ENCODE measurements at places on chromosomes 4 and X.

DNA sequence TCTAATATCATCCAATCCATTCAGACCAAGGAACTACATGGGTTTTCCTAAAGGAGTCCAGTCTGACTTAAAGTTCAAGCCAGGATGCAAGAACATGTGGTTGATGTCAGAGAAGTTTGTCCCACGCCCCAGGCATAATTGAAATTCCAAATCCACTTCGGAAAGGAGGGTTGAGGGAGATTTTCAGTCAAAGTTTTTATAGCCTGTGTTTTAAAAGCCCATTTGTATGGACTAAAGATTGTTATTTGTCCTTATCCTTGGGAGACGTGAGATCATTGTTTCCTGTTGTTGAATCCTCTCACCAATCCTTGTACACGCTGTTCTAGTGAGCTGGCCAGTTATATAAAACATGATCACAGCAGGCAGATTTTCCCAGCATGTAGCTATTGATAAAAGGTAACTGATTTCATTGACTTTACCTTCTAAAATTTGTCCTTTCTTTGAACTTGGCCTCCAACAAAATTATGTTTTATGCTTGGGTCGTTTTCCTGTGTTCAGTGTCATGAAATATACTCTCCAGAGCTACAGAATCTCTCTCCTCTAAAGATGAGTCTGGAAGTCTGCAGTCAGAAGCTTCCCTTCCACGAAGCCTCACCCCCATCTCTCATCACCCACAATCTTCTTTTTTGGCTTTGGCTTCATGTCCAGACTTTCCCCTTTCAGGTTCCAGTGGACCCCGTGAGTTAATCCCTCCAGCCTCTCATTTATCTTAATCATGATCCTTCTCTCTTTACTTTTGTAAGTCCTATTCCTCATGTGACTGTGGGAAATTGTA lies 92.9 kb downstream of the ATP10D start:
- no peak for DNase-seq

DNA sequence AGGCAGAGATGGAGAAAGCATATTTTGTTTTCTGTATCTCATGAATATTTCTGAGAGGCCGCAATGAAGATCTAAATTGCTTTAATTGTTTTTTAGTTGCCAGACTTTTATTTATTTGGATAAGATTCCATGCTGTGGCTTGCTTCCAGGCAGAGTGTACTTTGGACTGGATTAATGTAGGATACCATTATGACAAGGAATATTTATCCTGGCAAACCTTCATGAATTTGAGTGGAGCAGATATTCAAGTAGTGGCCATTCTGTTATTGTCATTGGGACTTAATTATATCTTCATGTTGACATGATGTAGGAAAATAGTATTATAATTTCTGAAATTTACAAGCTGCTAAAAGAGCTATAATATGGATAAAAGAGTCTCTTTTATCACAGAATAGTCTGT lies 182.9 kb downstream of the C4orf33 start:
- DNase-seq = no peak

GRCh38 chrX:152154050-152154449 lies 15.7 kb upstream of the MAGEA10 start:
- no peak for DNase-seq

GRCh38 chrX:131365766-131366165 lies 76.7 kb upstream of the IGSF1 start:
- no peak for DNase-seq

GRCh38 chr4:98434816-98435215 lies 173.6 kb downstream of the RAP1GDS1 start:
- DNase-seq = no peak

DNA sequence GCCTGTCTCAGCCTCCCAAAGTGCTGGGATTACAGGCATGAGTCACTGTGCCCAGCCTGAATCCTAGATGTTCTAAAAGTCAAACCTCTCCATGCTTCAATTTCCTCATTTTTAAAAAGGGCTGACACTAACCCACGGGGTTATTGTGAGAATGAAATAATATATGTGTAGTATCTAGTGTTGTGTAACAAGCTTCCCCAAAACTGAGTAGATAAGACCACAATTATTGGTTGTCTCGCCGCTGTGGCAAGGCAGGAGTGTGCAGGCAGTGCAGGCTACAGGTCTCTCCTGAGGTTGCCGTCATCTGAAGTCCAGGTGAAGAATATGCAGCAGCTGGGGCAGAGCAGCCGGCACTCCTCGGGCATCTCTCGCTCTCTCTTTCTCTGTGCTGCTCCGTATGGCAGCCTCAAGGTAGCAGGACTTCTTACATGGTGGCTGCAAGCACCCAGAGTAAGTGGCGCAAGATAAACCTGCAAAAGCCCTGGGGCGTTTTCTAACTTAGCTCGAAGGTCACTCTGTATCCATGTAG lies 30.9 kb downstream of the RAB33B start:
- DNase-seq = peak; percentile 94

- DNase-seq = peak; percentile 47
These were observed 39.2 kb upstream of the USP9X start for GRCh38 chrX:41045960-41046567.

DNA sequence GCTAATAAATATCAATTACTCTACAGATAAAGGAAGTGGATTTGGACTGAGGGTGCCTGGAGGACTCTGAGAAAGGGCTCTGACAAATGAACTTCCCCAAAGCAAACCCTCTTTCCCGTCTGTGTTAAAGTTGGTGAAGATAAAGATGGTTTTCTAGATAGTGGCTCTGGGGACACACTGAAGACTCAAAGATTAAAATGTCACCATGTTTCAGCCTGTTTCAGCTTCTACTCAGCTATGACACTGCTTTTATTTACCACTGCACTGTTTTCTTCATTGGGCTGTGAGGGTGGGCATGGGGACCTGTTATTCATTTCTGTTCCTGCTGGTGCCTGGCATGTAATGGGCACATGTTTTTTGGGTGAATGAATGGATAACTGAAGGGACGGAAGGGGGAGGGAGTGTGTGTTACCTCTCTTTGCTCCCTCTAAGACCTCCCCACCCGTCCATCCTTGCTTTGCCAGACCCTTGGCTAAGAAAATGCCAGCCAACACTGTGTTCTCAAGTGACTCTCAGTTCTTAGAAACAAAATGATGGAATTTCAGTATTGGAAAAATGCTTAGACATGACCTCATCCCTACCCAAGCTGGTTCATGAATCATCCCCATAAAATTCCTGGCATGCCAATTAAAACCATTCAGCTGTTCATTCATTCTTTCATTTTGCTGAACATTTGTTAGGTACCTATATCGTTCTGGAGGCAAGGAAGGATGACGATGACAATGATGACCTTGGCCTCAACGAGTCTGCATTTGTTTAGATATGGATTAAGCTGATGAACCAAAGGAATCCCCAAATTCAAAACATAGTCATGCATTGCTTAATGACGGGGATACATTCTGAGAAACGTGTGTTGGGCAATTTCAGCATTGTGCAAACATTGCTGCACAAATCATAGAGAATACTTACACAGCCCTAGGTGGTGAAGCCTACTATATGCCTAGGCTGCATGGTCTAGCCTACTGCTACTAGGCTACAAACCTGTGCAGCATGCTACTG lies 13.4 kb upstream of the STK32B start:
- peak; percentile 84 for DNase-seq

GRCh38 chr4:1327526-1328266 lies 19.3 kb upstream of the UVSSA start:
- DNase-seq = no peak

- no peak for DNase-seq
These were observed 25.9 kb upstream of the ING2 start for GRCh38 chr4:183478926-183479325.

DNA sequence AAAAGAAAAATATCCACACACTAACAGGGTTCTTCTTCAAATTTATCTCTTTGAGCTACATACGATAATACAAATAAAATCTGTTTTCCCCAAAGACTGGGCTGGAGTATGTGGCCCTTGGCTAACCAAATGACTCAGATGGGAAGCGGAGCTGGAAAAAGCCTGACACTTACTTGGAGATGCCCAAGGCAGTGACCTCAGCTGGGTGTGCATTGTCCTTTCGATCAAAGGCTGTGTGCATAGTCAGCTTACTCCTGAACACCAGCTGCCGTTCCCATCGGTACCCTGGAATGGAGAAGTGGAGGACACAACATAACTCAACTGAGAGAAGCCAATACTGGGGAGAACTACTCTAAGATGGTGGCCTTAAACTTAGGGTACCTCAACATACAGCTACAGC lies 95.1 kb downstream of the CDS1 start:
- no peak for DNase-seq

- DNase-seq = no peak
These were observed 311.4 kb upstream of the NDST4 start for GRCh38 chr4:115424852-115425251.

DNA sequence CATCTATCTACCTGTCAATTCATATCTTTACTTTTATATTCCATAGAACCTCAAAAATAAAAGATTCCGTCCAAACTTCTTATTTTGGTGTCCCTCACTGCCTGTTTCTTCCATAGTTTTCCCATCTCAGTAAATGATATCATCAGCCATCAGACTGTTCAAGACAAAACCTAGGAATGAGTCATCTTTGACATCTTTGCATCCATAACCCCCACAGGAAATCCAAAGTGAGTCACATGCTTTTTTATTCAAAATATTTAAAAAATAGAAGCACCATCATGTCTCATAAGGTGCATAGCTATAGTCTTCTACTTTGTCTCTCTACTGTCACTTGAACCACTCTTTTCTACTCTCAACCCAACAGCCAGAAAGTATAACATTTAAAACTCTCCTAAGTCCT lies 29.9 kb upstream of the CXXC4 start:
- no peak for DNase-seq

- DNase-seq = peak; percentile 43
These were observed 350.3 kb downstream of the PTTG2 start for GRCh38 chr4:38310446-38311043.

GRCh38 chrX:42837747-42838146 lies 59.8 kb upstream of the PPP1R2C start:
- DNase-seq = peak; percentile 3

DNA sequence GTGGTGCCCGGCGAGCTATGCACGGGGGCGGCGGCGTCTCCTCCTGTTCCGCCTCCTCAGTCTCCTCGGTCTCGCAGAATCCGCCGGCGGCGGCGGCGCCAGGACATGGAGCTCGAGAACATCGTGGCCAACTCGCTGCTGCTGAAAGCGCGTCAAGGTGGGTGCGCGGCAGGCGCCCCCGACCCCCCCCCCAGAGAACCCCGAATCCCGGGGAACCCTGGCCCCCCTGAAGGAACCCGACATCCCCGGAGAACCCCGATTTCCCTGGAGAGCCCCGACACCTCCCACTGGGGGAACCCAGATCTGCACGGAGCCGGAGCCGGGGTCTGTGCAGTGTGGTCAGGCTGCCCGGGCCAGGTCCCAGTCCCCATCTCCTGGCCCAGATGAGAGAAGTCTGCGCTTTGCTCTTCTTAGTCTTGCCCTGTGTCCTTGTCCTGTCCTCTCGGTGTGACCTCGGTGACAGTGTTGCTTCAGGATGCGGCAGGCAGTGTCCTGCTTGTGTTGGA lies 648 bp downstream of the GRK4 start:
- no peak for DNase-seq

- DNase-seq = no peak
These were observed 219.8 kb upstream of the FAT1 start for GRCh38 chr4:186943411-186943810.

GRCh38 chr4:139454111-139455045 lies at the start of gene RAB33B:
TSS of gene RAB33B (plus strand) at chr4:139454121. CDS start at chr4:139454196, 75 bp downstream.
- peak; percentile 10 for DNase-seq

DNA sequence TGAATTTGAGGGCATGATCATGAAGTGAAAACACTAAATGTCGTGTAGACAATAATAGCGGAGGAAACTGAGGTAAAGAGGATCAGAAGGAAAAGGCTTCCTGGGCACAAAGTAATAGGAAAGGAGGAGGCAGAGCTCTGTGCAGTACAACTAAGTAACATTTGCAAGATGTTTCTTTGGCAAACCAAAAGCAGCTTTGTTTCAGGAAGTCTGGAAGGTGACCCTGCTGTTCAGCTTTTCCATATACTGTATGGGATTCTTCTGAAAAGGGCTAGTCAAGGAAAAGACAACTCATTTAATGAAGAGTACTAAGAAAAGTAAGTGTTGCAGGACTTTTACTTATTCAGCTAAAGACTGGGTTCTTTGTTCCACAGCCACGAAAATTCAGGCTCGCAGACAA lies 463.1 kb downstream of the PCDH7 start:
- DNase-seq = no peak

DNA sequence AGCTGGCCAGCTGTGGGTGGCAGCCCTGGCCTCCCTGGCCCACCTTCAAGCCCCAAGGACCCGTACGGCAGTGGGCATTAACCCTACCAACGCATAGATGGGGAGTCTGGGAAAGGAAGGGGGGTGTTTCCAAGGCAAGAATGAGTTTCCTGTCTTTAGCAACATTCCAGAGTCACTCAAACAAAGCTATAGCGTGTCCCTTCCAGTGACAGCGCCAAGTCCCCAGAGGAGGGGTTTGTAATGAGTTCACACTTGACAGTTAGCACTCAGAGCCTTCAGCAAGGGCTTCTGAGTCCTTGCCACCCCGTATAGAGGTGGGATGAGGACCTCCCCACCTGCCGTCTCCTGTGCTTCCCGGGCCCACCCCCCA lies 1.8 kb downstream of the BGN start:
- no peak for DNase-seq

DNA sequence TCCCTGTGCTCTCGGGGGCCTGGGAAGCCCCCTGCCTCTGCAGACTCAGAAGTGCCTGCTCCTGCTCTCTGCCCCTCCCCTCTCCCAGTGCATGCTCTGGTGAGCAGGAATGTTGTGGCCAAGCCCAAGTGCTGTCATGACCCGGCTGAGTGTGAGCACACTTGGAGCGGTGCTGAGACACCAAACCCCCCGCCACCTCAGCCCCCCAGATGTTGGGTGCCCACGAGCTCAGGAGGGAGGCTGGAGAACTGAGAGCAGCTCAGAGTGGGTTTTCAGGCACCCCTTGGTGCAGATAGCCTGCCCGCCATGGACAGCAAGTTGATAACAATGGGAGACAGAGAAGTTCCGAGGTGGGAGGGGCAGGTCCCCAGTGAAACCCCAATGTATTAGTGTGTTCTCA lies 477.4 kb downstream of the ACTRT1 start:
- DNase-seq = no peak

DNA sequence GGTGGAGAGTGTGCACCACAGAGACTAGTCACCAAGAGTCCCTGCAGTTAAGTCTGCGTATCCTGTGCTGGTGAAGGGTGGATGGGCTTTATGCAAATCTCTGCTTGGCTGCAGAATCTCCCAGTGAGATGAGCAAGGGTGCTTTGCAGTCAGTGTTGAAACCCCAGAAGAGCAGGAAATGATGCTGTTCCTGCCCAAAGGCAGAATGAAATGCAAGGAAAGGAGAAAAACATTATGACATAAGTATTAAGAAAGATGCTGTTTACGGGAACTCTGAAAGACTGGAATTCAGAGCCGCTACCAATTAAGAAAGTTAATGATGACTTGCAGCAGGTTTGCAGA lies 25.4 kb upstream of the ACSL1 start:
- peak; percentile 74 for DNase-seq

GRCh38 chrX:131894995-131895394 lies 128.1 kb upstream of the STK26 start:
- DNase-seq = peak; percentile 65

Measured in MV-4-11 (cell line).